ENCODE measurements at places on chromosomes 12 and 14. TPM values are rescaled to one million over a fixed set of nuclear protein-coding genes. Genes with fewer than 3 reads are reported as not detected.

Gene CTSG
- not detected for total RNA-seq

Gene MYO1H
- total RNA-seq: not detected

Gene P2RX2
- total RNA-seq: not detected

Gene DPPA3
- not detected for total RNA-seq

Gene FUT8
- 17.2 TPM for total RNA-seq

Gene SLC5A8
- total RNA-seq: not detected

Gene CCT2
- total RNA-seq: 348 TPM

Gene CLEC1A
- not detected for total RNA-seq

Gene NRXN3
- total RNA-seq: 7.0 TPM

Gene A2M
- total RNA-seq: not detected

Gene PIK3C2G
- total RNA-seq: 0.10 TPM

All from NCI-H460 (cell line).